ENCODE measurements at places on chromosomes 7 and 10.

DNA sequence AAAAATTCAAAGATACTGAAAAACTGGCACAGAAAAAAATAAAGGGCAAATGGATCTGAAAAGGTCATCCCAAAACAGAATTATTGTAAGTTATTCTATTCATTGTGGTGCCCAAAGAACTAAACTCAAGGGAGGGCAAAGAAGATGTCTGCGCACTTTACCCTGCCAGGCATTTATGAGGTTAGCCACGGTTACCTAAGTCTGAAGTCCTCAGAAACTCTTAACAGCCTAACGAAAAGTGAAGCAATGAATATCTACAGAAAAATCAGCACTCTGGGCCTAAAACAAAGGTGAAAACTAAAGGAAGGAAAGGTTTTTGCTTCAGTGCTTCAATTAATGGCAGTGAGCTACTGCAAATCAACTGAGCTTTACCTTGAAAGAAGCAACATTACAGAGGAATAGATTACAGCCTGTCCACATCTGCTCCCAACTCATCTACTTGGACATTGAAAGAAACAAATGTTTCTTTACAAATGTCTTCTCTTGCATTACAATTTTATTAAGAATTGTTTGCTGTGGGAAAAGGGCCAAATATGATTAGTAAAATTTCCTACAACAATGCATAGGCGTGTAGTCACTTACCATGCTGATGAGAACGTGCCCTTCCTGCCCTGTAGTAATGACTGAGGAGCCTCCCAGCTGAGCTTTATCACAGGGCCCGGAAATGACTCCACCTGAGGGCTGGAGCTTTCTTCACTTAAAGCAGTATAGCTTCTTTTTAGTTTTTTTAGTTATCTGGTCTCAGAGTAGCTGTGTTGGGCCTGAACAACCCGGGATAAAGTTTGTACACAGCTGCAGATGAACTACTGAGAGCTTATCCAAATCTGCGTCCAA is at the start of gene TUBAL3:
TSS of gene TUBAL3 (minus strand) at position 621 of the 834 bp plus-strand sequence. CDS start at position 585, 36 bp downstream.
- no peak for ATAC-seq

GRCh38 chr10:51879238-51879637 is 179.8 kb upstream of the CSTF2T start:
- peak; percentile 77 for ATAC-seq

DNA sequence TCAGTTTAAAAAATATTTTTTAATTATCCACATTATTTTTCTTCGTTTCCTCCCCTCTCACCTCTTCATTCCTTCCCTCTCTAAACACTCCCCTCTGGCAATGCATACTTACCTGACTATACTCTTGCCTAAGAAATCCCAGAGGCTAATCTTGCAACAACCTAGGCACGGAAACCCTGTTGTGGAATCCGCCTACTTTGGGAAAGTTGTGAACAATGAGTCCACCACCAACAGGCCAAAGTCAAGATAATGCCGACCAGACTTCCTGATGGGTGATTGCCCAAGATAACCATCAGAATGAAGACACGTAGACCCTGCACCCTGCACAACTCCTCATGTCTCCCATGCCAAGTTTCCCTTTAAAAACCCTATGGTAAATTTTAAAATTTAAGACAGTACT is 521.5 kb downstream of the KIF20B start:
- no peak for ATAC-seq

DNA sequence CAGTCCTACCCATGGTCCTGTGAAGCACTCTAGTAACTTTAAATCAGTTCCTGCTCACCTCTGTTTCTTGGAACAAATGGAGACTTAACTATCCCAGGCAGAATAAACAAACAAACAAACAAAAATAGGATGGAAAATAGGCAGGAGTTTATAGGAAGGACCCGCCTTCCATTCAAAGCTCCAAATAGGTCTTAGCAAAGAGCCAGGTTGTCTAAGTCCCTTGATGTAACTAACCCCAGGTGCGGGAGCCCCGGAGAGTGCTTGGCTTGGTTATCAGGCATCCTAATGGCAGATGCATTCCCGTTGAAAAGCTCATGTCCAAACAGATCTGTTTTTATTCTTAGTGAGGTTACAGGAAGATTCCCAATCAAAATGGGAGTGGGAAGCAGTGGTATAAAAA is 2.2 kb downstream of the IFIT2 start:
- ATAC-seq = no peak

GRCh38 chr7:78159545-78159944 is 361.0 kb downstream of the PHTF2 start:
- no peak for ATAC-seq

GRCh38 chr7:10584886-10585285 is 388.8 kb upstream of the PHF14 start:
- ATAC-seq = no peak

GRCh38 chr10:26721561-26721960 is 24.1 kb downstream of the PDSS1 start:
- no peak for ATAC-seq
